ENCODE measurements at places on chromosomes 6 and 20.

GRCh38 chr6:111576291-111576690 lies 29.4 kb downstream of the TRAF3IP2 start:
- DNase-seq = no peak

DNA sequence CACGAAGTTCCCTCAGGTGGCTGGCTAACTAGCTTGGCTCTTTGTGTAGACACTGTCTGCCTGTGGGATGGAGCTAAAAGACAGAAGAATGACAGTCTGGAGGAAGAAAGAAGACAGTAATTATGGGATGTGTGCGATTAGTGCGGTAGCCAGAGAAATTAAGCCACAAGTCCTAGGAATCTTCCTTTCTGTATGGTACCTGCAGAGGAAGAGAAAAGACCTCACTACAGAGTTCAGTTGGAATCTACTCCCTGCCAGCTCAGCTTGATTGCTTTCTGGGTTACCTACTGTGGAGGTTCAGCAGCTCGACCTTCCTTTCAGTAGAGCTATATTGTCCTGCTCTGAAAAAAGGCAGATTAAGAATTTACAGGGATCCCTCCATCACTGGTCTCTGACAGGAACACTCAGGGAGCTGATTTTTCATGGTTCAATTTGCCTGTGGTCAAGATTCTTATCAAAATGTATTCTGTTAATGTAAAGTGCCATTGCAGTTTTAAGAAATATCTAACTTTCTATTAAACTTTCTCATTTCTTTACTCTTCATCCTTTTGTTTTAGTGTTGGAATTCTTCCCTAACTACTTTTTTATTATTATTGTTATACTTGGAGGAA lies 187.2 kb downstream of the CENPW start:
- no peak for DNase-seq

DNA sequence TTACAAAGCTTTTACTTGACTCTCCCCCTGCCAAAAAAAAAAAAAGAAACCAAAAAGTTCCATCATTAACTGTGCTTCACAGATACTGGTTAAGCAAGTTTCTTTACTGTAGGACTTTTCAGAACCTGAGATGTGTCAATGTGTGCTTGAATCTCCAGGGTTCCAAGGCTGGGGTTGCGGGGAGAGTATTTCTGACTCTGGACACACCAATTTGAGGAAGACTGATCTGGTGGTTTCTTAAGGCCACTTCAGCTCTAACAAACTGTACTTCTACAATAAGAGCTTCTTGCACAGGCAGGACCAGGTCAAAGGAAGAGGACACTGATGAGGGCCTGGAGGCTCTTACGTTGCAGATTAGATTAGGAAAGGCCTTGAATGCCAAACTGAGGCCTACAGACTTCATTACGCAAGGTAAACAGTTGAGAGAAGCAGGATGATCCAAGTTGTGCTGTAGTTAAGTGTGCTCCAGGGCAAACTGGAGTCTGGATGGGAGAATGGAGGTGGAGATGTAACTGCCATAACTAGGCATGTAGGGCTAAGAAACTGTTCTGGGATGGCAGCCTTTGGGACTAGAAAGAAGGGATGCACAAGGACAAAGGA lies 24.4 kb downstream of the COMMD7 start:
- no peak for DNase-seq

- no peak for DNase-seq
These were observed 69.5 kb downstream of the NPEPL1 start for GRCh38 chr20:58762120-58762519.

GRCh38 chr6:21064756-21065340 lies 528.7 kb upstream of the SOX4 start:
- DNase-seq = no peak

GRCh38 chr20:19026901-19027644 lies 185.4 kb upstream of the SLC24A3 start:
- no peak for DNase-seq

GRCh38 chr20:40646361-40646760 lies 42.7 kb downstream of the MAFB start:
- DNase-seq = no peak

- DNase-seq = no peak
These were observed 14.2 kb downstream of the NHSL1 start for GRCh38 chr6:138485005-138485545.

DNA sequence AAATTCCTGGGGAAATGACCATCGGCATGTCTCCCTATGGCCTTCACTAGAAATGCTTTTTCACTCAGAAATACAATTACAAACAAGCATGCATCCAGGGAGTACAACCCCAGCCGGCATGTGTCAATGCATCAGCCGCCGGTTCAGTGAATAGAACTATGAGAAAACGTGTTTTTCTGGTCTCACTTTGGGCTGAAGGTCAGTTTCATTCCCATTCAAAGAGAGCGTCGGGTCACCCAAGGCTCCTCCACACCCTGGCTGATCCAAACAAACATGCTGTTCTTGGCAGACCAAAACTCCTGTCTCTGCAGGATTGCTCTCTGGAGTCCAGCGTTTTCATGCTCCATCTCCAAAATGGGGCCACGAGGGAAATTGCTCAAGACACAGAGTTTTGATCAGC lies 35.5 kb upstream of the NXT1 start:
- no peak for DNase-seq

GRCh38 chr20:40274912-40275533 lies 414.0 kb downstream of the MAFB start:
- no peak for DNase-seq

DNA sequence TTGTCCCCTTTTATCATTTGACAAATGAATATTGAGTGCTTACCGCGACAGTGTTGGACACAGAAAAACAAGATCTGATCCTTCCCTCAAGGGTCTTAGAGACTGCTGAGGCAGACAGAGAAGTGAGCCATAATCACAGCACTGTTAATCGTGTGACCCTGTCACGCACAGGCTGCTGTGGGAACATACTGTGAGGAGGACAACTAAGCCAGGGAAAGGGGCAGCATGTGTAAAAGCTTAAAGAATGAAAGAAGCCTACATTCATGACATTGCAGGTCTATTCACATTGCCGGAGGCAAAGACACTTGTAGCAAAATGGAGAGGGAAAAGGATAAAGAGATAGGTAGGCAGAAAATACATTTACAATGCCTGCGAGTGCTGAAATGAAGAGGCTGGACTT lies 32.7 kb downstream of the TRDN start:
- DNase-seq = no peak

- no peak for DNase-seq
These were observed 33.2 kb downstream of the BANF2 start for GRCh38 chr20:17732907-17733521.

GRCh38 chr6:143961886-143962878 lies 45.9 kb downstream of the PLAGL1 start:
- DNase-seq = no peak

DNA sequence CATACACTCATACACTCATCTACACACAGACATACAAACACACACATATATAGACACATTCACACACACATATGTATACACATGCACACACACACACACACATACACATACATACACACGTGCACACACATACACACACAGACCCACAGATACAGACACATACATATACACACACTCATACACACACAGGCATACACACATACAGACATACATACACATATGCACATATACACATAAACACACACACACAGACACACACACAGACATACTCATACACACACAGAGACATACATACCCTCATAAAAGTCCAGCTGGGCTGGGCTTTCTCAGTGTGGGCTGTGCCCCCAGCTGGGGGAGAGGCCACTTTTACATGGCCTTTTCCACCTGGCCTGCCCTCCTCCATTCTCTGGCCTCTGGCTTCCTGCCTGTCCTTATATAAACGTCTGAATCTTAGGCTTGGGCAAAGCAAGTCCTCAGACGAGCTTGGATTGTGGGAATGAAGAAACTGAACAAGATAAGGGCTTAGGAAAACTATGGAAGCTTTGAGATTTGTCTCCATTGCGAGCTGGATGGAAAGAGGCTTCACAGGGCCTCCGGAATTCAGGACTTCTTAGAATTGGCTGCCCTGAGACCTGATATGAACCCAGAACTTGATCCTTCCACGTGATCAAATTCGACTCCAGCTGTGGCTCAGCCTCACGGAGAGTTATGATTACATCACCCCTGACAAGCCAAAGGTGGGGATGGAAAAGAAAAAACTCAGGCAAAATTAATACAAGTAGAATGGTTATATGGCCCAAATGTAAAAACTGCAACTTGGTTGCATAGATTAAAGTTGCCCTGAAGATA lies 22.5 kb upstream of the CST3 start:
- DNase-seq = no peak

GRCh38 chr6:43325876-43326275 lies 17.2 kb upstream of the CRIP3 start:
- no peak for DNase-seq

DNA sequence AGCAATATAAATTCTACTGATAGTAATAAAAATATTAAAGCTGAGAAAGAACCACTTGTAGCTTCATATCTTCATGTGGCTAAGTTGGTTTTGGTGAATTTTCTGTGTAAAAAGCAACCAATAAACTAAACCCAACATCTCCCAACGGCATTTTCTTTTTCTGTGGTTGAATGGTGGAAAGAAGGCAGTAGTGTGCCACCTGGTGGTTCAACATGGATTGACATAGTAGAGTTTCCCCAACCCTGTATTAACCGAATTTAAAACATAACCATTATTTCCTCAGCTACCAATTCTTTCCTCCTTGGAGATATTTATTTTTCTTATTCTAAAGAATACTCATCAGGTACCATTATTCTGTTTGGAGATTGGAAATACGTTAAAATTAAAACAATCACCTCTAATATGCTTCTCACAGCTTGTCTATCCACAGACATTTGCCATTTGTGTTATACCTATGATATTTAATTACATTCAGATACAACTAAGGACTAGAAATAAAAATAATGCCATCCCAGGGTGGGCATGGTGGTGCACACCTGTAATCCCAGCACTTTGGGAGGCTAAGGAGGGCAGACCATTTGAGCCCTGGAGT lies 117.1 kb upstream of the EEF1E1 start:
- peak; percentile 28 for DNase-seq

DNA sequence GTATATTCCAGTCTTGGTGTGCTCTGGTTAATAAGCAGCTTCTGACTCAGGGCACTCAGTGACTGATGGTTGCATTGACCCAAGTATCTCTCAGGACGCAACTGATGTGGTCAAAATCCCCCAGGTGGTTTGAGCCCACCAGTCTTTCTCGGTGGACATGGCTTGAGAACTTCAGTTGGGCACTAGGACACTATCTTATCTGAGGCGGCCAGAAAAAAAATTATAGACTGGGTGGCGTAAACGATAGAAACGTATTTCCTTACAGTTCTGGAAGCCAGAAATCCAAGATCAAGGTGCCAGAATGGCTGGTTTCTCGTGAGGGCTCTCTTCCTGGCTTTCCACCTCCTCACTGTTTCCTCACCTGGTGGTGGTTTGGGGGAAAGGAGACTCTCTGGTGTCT lies 52.2 kb downstream of the PPP1R16B start:
- DNase-seq = no peak

- DNase-seq = no peak
These were observed 80.3 kb upstream of the HTR1E start for GRCh38 chr6:86856937-86857563.

- no peak for DNase-seq
These were observed 10.5 kb upstream of the PCMTD2 start for GRCh38 chr20:64244870-64245603.

GRCh38 chr6:55141611-55142010 lies 32.7 kb upstream of the HCRTR2 start:
- DNase-seq = no peak

DNA sequence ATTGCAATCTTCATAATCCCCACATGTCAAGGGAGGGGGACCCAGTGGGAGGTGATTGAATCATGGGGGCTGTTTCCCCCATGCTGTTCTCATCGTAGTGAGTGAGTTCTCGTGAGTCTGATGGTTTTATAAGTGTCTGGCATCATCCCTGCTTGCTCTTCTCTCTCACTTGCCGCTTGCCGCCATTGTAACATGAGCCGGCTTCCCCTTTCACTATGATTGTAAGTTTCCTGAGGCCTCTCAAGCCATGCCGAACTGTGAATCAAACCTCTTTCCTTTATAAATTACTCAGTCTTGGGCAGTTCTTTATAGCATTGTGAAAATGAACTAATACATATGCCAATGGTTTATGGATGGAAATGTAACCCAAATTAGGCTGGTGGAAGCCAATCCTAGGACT lies 109.4 kb upstream of the AKAP12 start:
- DNase-seq = no peak

GRCh38 chr6:69162811-69163210 lies 527.7 kb downstream of the ADGRB3 start:
- no peak for DNase-seq

GRCh38 chr6:17672064-17672718 lies 34.5 kb downstream of the NUP153 start:
- DNase-seq = no peak

- DNase-seq = no peak
These were observed 236.7 kb downstream of the HAO1 start for GRCh38 chr20:7703551-7703961.

GRCh38 chr20:19806806-19807190 lies 48.7 kb downstream of the RIN2 start:
- no peak for DNase-seq

DNA sequence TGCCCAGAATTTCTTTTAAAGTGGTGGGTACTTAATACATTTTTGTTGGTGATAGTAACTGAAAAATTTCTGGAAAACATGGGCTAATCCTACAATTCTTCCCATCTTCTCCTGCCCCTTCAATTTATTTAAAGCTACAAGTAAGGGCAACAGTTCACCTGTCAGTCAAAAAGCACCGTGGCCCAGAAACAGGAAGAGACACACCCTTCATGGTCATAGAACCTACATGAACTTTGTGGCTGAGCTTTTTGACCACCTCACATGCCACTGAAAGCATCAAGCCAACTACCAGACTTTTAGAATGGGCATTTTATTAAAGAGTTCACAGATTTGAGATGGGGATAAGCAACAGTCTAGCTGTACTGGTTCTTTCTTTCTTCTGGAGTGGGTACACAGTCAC lies 201.1 kb upstream of the CNR1 start:
- no peak for DNase-seq

DNA sequence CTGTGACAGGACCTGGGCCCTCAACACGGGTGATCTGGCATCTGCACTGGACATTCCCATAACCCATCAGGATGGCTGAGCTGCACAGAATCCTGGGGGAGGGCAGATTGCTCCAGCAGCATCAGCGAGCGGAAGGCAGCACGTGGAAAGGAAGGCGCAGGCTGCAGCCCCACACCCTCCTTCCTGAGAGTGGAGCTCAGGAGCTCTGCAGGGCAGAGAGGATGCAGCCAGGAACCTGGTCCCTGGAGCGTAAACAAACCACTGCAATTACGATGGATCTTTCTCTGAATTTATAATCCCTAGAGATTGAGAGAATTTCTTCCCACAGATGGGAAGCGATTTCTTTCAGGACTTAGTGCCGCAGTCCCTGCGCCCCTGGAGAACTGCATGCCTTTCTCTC lies 39.7 kb upstream of the EMILIN3 start:
- DNase-seq = no peak

GRCh38 chr6:145309842-145310535 lies 425.3 kb downstream of the EPM2A start:
- DNase-seq = no peak

- DNase-seq = no peak
These were observed 49.0 kb downstream of the COL19A1 start for GRCh38 chr6:69915346-69915745.

All from bone marrow (tissue), 2 donors.